ENCODE measurements at places on chromosomes 1 and 21. TPM values are rescaled to one million over a fixed set of nuclear protein-coding genes. Genes with fewer than 3 reads are reported as not detected.

- no peak for DNase-seq
Measured at GRCh38 chr1:226371866-226372490, 35.9 kb downstream of the PARP1 start.

DNA sequence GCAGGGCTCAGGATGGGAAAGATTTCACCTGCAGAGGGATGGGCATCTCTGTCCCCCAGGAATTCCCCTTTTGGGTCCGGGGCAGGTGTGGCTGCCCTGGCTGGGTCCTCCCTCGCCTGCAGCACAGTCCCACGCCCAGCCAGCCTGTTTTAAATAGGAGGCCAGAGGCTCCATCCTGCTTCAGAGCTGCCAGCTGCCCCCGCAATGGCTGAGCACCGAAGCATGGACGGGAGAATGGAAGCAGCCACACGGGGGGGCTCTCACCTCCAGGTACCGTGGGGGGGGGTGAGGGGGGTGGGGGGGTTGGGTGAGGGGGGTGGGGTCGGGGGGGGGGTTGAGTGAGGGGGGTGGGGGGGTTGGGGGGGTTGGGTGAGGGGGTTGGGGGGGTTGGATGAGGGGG lies 3.6 kb downstream of the SCNN1D start:
- peak; percentile 23 for DNase-seq

Gene CR1L
- not detected for total RNA-seq

Gene SPATA21
- not detected for total RNA-seq

Measured in upper lobe of left lung (tissue), 6 donors.